ENCODE measurements at places on chromosomes 4 and X. TPM values are rescaled to one million over a fixed set of nuclear protein-coding genes. Genes with fewer than 3 reads are reported as not detected.

Gene FAM9C
- not detected for total RNA-seq

Gene AMBN
- not detected for total RNA-seq

Gene CFAP99
- total RNA-seq = not detected

Gene GIMD1
- total RNA-seq = not detected

Gene TNMD
- total RNA-seq = not detected

Gene CT83
- not detected for total RNA-seq
